ENCODE measurements at places on chromosomes 4 and X. TPM values are rescaled to one million over a fixed set of nuclear protein-coding genes. Genes with fewer than 3 reads are reported as not detected.

The GYPA gene
- not detected for polyA plus RNA-seq

The XG gene
- polyA plus RNA-seq: 0.33 TPM

The BTC gene
- 0.09 TPM for polyA plus RNA-seq

The RTL5 gene
- polyA plus RNA-seq: 0.57 TPM

The MAB21L2 gene
- 0.03 TPM for polyA plus RNA-seq

The SYN1 gene
- polyA plus RNA-seq: 3.2 TPM

The IL13RA2 gene
- not detected for polyA plus RNA-seq

The UGT2B17 gene
- not detected for polyA plus RNA-seq

The TCEAL6 gene
- not detected for polyA plus RNA-seq

The ART3 gene
- polyA plus RNA-seq: 0.21 TPM

The CXCL5 gene
- 8.5 TPM for polyA plus RNA-seq

The ADH1A gene
- polyA plus RNA-seq: not detected

The ODAM gene
- polyA plus RNA-seq: 0.21 TPM

The RASL11B gene
- 49.8 TPM for polyA plus RNA-seq

The HELT gene
- polyA plus RNA-seq: 0.32 TPM

The APLN gene
- 1.8 TPM for polyA plus RNA-seq

The QRFPR gene
- polyA plus RNA-seq: 2.9 TPM

The IGFBP7 gene
- polyA plus RNA-seq: 0.25 TPM

The PHKA2 gene
- 28.1 TPM for polyA plus RNA-seq

The EMCN gene
- polyA plus RNA-seq: not detected

The TREX2 gene
- polyA plus RNA-seq: 0.80 TPM

The TMEM156 gene
- polyA plus RNA-seq: not detected

The HPGDS gene
- polyA plus RNA-seq: not detected

The MECP2 gene
- polyA plus RNA-seq: 5.0 TPM

The FHL1 gene
- polyA plus RNA-seq: 45.0 TPM

The PPP1R2C gene
- not detected for polyA plus RNA-seq

The SLC25A43 gene
- 3.1 TPM for polyA plus RNA-seq

The CCKAR gene
- not detected for polyA plus RNA-seq

The ZFP92 gene
- polyA plus RNA-seq: 0.14 TPM

The PRMT9 gene
- 3.8 TPM for polyA plus RNA-seq

The RAB39B gene
- polyA plus RNA-seq: 3.1 TPM

The MAGEA10 gene
- polyA plus RNA-seq: not detected

The NR3C2 gene
- 0.80 TPM for polyA plus RNA-seq
